NCI-H146 (cell line): ENCODE measurements at places on chromosomes 2 and 18.

DNA sequence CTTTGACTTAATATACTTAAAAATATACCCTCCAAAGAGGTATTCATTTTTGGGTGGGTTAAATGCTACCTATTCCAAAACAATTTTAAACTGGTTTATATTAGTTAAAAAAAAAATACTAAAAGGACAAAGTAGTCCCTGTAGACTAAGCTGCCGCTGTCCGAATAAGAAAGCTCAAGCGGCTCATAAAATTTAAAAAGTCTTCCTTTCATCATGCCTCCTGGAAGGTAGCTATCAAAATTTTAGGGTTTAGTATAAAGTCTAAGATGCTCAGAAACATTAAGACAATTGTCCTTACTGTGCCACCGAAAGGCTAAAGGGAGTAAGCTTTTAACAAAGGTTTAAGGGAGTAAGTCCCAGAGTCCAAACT, 440 bp upstream of the UGGT1 start:
- no peak for DNase-seq

GRCh38 chr2:183950673-183951072, 647.7 kb upstream of the ZNF804A start:
- no peak for DNase-seq

DNA sequence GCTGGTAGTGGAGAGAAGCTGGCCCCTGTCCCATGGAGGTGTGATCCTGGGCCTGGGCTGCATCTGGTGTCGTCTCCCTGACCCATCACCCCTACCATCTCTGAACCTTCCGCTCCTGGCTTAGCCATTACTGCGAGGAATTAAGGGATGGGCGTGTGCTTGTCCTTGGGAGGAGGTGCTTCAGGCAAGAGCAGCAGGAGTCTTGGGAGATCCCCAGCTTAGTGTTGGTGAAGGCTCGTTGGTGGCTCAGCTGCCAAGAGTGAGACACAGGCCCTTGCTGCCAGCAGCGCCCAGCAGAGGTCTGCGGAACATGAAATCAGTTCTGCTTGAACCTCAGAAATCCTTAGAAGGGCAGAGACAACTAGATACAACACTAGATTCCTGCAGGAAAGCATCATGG, 59.9 kb upstream of the TGFA start:
- DNase-seq = no peak

GRCh38 chr2:9820020-9820973, 23.0 kb upstream of the TAF1B start:
- no peak for DNase-seq

GRCh38 chr18:9482790-9483189, 7.5 kb downstream of the RALBP1 start:
- no peak for DNase-seq

DNA sequence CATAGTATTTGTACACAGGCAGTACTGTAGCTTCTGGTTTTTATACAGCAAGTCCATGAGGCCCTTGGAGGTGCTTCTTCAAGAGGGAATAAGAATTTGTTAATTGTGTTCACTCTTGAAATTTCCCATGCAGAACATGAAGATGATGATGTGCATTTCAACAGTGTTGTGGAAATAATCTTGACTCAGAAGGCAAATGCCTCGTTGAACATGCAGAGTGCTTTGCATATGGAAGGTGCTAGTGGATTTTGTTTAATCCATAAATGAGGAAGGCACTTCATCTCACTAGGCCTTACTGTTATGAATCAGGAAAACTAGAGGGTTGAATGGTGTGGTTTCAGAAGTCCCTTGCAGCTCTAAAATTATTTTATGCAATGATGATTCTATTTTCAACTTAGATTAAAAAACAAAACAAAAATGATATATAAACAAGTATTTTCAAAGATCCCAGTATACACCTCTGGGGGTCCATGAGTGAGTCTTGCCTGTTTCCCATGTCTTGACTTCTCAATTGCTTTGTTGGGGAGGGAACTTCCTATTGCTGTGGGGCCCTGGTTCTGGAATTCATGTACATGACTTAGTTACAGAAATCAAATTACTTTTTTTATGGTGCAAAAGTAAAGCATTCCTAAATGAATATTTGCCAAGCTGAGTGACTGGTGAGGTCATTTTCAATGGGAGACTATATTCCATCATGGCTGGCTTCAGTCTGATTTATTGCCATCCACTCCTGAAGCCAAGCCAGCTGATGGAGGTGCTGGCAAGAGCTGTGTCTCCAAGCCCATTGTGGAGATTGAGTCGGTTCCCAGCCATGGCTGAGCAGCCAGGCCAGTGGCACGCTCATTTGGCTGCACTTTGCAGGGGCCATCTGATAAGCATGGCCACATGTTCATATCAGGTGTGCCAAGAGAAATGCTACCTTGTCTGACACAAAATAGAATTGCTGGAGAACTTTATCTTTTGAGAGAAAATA, 56.5 kb downstream of the MGAT5 start:
- no peak for DNase-seq
